ENCODE measurements at places on chromosomes 11 and 22.

GRCh38 chr22:46162285-46162684 lies 12.0 kb downstream of the PPARA start:
- DNase-seq: no peak

DNA sequence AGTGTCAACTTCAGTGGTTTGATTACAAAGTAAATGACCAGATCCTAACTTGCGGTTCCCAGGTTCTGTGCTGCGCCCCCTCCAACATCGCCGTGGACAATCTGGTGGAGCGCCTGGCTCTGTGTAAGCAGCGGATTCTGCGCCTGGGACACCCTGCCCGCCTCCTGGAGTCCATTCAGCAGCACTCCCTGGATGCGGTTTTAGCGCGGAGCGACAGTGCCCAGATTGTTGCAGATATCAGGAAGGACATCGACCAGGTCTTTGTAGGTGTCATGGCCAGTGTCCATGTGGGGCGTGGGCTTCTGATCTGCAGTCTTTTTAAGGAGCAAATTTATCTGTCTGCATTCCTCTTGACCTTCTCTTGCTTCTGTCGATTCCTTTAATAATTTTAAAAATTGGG lies 11.1 kb downstream of the IGHMBP2 start:
- DNase-seq: no peak

DNA sequence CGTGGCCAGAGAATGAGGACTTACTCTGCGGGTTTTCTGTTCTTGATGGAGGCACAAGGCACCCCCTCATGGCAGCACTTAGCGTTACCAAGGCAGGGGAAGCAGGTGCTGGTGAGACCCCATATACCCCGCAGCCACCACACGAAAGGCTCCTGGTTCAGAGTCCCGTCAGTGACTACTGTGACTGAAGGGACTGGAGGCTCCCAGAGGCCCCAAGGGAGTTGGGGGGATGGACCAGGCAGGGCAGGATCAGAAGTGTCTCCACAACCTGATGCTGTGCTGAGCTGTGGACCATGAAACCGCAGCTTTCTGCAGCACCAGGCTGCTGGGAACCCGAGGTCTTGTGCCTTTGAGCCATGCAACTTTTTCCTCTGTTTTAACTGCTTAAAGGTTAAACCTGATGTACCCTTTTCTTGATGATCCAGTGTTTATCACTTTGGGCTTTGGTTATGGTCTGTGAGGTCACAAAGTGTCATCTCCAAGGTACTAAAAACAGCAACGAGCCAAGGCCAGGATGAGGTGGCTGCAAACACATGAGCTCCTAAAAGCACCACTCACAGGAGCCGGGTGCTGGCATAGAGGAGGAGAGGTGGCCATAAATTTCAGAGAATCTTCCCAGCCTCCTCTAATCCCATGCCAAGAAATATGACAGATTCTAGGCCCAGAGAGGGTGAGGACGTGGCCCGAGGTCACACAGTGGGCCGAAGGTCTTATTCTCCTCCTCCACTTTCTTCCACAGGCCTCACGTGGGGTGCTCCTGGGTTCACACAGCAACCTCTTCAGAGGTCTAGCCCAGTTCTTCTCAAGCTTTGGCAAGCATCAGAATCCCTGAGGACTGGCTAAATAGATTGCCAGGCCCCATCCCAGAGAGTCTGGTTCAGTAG lies 4.2 kb upstream of the LRRC32 start:
- DNase-seq: no peak

- DNase-seq: no peak
Measured at GRCh38 chr11:66637557-66638176, 836 bp upstream of the RBM4 start.

DNA sequence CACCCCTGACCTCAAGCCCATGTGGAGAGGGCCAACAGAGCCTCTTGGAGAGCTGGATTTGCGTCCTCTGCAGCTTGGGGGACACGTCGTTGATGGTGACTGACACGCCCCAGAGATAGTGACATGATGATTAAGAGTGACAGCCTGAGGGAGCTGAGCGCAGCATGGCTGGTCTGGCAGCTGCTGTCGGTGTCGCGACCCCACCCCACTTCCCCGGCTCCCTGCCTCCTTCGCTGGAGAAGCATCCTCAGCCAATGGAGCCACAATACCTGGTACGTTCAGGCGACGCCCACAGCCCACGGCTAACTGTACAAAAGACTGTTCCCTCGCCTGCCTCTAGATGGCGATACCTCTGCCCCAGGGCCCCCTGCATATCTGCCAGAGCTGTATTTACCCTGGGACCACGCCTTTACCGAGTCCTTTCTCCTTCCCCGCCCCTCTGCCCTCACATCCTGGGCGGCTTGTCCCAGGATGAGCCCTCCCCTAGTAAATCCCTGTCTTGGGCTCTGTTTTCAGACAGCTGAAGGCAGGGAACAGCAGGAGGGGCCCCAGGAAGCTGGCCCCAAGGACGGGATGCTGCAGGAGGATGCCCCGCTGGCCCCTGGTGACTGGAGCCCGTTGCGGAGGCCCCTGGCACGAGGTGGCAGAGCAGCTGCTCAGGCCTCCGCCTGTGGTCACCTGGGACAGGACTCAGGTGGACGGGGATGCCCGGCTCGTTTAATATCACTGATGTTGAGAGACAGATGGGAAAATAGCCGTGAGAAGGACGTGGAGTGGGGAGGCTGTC lies 90.6 kb downstream of the RPS6KA4 start:
- peak; percentile 73 for DNase-seq

- no peak for DNase-seq
Measured at GRCh38 chr11:45477588-45477987, 187.8 kb downstream of the CHST1 start.

GRCh38 chr11:12377106-12377823 lies at the start of gene PARVA:
Gene PARVA, plus strand, starts transcription at chr11:12377571. Its CDS starts 77 bp downstream, at chr11:12377648.
- DNase-seq: no peak

Data from CD4-positive, alpha-beta T cell treated with Interleukin-21 for 1 hour (primary cell).